ENCODE measurements at places on chromosomes 7 and 10. TPM values are rescaled to one million over a fixed set of nuclear protein-coding genes. Genes with fewer than 3 reads are reported as not detected.
A peak's percentile ranks its signal among the peaks of the same experiment; 100 is the strongest.

GRCh38 chr7:150958062-150958552 is 20.0 kb downstream of the KCNH2 start:
- no peak overlapping the region for H3K4me3 ChIP-seq
- no peaks in the 10 kb centered on the region for H3K36me3 ChIP-seq
- no peaks in the 10 kb centered on the region for H3K27me3 ChIP-seq
- peaks cover 62% of the 10 kb centered on the region for H3K4me1 ChIP-seq
- no peak overlapping the region for H3K27ac ChIP-seq
- no peak for DNase-seq

MKRN1 gene
- 104 TPM for total RNA-seq

DNA sequence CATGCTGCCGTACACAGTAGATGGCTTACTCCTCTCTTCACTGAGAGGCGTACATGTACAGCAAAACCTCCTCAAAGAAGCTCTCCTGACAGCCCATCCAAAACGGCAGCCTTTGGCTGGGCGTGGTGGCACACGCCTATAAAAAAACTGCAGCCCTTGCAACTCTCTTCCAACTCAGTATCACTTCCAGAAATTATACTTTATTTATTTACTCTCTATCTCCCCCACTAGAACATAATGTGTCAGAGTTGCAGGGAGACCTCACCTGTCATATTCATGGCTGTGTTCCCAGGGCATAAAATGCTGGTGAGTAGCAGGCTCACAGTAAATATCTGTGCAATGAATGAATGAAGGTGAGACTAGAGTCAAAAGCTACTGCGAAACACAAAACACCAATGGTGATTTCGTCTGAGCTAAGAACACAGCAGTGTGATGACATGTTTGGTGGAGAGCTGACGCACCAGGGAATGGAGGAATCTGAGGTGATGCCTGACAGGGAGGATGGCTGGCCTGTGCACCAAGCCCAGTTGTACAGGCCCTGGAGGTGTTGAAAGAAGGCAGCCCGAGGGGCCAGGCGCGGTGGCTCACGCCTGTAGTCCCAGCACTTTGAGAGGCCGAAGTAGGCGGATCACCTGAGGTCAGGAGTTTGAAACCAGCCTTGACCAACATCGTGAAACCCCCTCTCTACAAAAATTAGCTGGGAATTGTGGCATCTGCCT is 55.3 kb downstream of the COBL start:
- peak overlapping the region; percentile 34 for H3K27ac ChIP-seq
- no peak overlapping the region for H3K4me3 ChIP-seq
- peaks cover 14% of the 10 kb centered on the region for H3K4me1 ChIP-seq
- no peak for DNase-seq
- H3K36me3 ChIP-seq, result no peaks in the 10 kb centered on the region

GRCh38 chr7:98232263-98232585 is 19.8 kb downstream of the TECPR1 start:
- H3K4me3 ChIP-seq, result no peak overlapping the region
- no peaks in the 10 kb centered on the region for H3K27me3 ChIP-seq
- H3K27ac ChIP-seq, result no peak overlapping the region

- H3K4me3 ChIP-seq, result no peak overlapping the region
- H3K27ac ChIP-seq, result no peak overlapping the region
- no peaks in the 10 kb centered on the region for H3K4me1 ChIP-seq
- no peaks in the 10 kb centered on the region for H3K27me3 ChIP-seq
- no peaks in the 10 kb centered on the region for H3K36me3 ChIP-seq
Observed at GRCh38 chr7:34277016-34277802, 371.9 kb downstream of the BMPER start.

FGL2 gene
- 16.8 TPM for total RNA-seq

- H3K27me3 ChIP-seq, result no peaks in the 10 kb centered on the region
- H3K27ac ChIP-seq, result no peak overlapping the region
- H3K36me3 ChIP-seq, result no peaks in the 10 kb centered on the region
- H3K4me1 ChIP-seq, result no peaks in the 10 kb centered on the region
Observed at GRCh38 chr7:153320681-153321080, 561.1 kb downstream of the ACTR3B start.

GRCh38 chr10:69863580-69863979 is 61.9 kb downstream of the COL13A1 start:
- no peak overlapping the region for H3K27ac ChIP-seq
- no peaks in the 10 kb centered on the region for H3K27me3 ChIP-seq
- no peak overlapping the region for H3K4me3 ChIP-seq
- H3K4me1 ChIP-seq, result no peaks in the 10 kb centered on the region
- no peak for DNase-seq
- H3K36me3 ChIP-seq, result no peaks in the 10 kb centered on the region

MRC1 gene
- 161 TPM for total RNA-seq

GRCh38 chr7:29922921-29923700 is 66.5 kb downstream of the SCRN1 start:
- H3K27ac ChIP-seq, result no peak overlapping the region
- peaks cover 6% of the 10 kb centered on the region for H3K36me3 ChIP-seq
- H3K4me1 ChIP-seq, result no peaks in the 10 kb centered on the region
- DNase-seq, result no peak
- no peaks in the 10 kb centered on the region for H3K27me3 ChIP-seq

GPR26 gene
- total RNA-seq, result not detected

DNAJC1 gene
- 38.2 TPM for total RNA-seq

- no peaks in the 10 kb centered on the region for H3K27me3 ChIP-seq
- H3K36me3 ChIP-seq, result no peaks in the 10 kb centered on the region
- DNase-seq, result peak; percentile 93
- no peak overlapping the region for H3K27ac ChIP-seq
Observed at GRCh38 chr7:80781561-80781979, 137.3 kb downstream of the SEMA3C start.

GRCh38 chr10:132593900-132594876 is 56.6 kb downstream of the INPP5A start:
- H3K4me3 ChIP-seq, result no peak overlapping the region
- H3K27ac ChIP-seq, result no peak overlapping the region
- DNase-seq, result no peak
- no peaks in the 10 kb centered on the region for H3K27me3 ChIP-seq
- no peaks in the 10 kb centered on the region for H3K36me3 ChIP-seq
- peaks cover 21% of the 10 kb centered on the region for H3K4me1 ChIP-seq

Measured in lung (tissue), 17 donors.